Cardiac septum (tissue), 1 donor: ENCODE measurements at places on chromosomes 2 and 18. TPM values are rescaled to one million over a fixed set of nuclear protein-coding genes. Genes with fewer than 3 reads are reported as not detected.

- no peak for DNase-seq
Observed at GRCh38 chr2:24047703-24048033, 477 bp upstream of the WDCP start.

DNA sequence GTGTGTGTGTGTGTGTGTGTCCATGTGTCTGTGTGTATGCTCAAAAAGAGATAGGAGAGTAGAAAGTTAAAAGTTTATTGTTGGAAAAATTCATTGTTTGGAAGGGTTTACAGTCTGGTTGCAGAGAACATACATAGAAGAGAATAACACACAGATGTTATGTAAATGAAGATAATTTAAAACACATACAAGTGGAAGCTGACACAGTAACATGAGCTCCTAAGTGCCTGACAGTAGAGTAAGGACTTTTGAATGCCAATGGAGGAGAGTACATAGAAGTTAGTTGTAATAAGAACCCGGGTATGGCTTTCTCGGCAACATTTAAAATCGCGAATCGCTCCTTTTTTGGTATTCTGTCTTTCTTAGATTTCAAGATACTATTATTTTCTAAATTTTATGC lies 137.0 kb upstream of the FANCL start:
- DNase-seq, result no peak

DNA sequence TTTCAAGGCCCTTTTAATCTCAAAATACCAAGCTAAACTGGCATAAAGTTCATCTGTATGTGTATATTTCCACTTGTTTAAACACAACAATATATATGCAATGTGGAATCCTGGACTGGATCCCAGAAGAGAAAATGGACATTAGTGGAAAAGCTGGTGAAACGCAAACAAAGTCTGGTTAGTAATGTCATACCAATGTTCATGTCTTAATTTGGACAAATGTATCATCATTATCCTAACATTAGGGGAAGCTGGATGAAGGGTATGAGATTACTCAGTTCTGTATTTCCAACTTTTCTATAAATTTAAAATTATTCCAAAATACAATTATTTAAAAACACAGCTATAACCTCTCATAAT lies 3.8 kb downstream of the SP3 start:
- no peak for DNase-seq

- no peak for DNase-seq
Observed at GRCh38 chr2:44291281-44292248, 16.3 kb downstream of the SLC3A1 start.

Gene POU3F3
- total RNA-seq, result 0.11 TPM
